Stimulated activated CD4-positive, alpha-beta T cell treated with anti-CD3 and anti-CD28 coated beads, TNF-alpha, amount 100 ng/mL, for 1 hour (primary cell): ENCODE measurements at places on chromosomes 2 and 18.

GRCh38 chr2:42067521-42067920 is 19.7 kb downstream of the PKDCC start:
- no peak for DNase-seq

GRCh38 chr2:219912491-219912921 is 285.1 kb downstream of the SLC4A3 start:
- DNase-seq, result no peak

GRCh38 chr2:165277860-165278656 is 38.8 kb downstream of the SCN2A start:
- DNase-seq, result no peak

- no peak for DNase-seq
Measured at GRCh38 chr18:23210526-23210925, 75.2 kb downstream of the CABLES1 start.

DNA sequence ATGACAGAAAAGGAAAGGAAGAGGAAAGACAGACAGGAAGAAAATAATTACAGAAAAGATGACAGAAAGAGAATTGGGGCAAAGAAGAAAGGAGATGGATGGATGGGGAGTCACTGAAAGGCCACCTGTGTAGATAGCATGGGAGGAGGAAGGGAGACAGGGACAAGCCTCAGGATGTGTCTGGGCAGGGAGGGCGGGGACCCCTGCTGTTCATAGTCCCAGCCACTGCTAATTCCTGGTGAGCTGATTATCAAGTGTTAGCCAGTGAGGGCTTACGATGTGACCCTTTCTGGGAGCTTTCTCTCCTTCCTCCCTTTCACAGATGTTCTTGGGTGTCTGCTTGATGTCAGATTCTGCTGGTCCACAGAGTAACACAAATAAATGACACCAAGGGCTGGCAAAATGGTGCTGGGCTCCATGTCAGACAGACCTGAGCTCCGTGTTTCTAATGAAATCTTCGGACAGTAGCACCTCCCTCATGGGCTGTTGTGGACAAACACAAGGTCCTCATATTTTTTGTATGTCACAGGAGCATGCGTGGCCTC is 13.6 kb downstream of the FHOD3 start:
- no peak for DNase-seq

GRCh38 chr2:145303536-145303935 is 783.6 kb upstream of the ZEB2 start:
- no peak for DNase-seq

DNA sequence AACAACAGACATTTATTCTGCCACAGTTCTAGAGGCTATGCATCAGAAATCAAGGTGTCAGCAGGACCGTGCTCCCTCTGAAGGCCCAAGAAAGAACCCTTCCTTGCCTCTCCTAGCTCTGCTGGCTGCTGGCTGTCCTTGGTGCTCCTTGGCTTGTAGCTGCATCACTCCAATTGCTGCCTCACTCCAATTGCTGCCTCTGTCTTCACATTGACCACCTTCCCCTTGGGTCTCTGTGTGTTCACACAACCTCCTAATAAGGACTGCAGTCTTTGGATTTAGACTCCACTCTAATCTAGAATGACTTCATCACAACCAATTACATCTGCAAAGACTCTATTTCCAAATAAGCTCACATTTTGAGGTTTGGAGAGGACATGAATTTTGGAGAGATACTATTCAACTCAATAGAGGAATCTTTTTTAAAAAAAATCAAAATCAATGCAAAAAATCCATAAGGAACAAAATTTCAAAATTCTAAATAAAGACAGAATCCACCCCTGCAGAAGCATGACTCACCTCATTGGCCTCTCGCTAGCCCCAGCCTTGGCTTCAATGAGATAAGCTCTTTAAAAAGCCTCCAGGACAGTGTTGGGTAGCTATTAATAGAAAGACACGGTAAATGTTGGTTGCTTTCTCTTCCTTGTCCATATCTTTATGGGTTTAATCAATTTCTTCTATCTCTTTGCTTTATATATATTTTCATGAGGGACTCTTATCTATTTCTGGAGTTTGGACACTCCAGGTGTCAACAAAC is 267.6 kb upstream of the MGAT5 start:
- no peak for DNase-seq

DNA sequence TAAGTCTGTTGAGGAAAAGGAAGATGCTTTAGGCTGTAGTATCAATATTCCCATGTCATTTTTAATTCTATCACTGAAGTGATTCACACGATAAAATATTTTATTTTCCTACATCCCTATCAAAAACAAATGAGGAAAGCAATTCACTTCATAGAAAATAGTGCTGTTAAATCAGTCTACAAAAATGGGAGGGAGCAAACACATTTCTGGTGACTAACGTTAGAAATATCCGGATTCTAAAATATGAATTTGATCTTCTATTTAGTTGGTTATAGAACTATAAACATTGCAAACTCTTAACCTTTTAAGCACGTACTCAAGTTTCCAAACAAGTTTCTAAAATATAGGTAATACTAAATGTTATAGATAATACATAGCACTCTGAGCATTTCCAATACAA is 20.8 kb downstream of the ATF2 start:
- DNase-seq, result no peak

DNA sequence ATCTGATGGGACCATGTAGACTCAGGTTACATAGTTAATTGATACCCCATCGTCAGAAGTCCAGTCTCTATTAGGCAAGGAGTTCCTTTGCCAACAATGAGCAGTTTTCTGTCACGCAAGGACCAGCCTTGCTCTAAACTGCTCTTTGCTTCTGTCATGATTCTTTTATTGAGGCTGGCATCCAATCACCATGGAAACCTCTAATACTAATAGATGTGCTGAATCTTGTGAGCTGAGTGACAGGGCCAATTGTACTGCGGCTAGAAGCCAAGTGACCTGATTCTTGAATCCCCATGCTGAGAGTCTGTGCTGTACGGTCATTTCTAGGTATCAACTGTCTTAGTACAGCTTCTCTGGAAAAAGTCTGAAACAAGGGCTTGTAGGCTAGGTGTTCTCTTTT is 395.6 kb downstream of the RND3 start:
- DNase-seq, result no peak

DNA sequence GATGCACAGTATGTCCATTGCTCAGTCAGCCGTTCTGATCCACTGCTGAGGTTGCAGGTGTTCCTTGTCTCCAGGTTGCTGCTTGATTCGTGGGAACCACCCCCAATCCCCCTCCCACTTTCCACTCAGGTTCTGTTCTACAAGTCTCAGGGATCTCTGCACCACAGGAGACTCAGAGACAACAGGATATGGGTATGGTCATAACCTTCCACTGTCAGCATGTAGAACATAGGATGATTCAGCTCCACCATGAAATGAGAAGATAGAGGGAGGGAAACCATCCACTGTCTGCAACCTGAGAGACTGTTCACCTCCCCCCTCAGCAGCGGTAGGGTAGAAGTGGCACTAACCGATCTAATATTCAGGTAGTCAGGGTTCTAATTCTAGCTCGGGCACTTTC is 19.0 kb upstream of the KLF7 start:
- DNase-seq, result no peak

DNA sequence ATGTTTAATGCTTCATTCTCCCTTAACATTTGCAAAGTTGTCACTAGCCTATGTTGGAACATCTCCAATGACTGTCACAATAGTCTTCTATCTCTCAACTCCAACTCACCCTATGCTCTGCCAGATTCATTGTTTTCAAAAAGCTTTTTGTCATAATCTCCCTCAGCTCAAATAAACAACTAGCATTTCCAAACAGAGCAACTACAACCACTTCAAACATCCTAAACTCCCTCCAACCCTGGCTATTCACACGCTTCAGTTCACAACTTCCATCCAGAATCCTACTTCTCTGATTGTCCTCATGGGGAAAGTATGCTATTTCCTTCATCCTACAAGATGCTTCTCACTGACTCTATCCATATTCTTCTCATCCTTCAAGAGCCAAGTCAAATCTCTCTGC is 139.2 kb upstream of the VRK2 start:
- DNase-seq, result no peak

DNA sequence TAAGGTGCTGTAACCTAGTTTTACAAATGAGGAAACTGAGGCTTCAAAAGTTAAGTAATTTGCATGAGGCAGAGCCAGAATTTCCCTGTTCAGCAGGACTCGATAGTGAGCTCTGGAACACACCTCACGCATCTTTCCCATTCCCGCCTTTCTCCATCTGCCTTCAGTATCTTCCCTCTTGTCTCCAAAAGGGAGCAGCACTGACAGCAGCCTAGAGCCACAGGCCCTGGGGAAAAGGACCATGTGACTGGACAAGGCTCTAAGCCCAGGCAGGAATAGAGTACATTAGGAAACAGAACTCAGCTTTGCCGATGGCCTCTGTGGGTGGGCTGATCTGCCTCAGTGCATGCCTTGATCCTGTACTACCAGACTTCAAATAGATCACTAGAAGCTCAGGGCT is 21.5 kb downstream of the GPR155 start:
- no peak for DNase-seq

GRCh38 chr2:104853534-104854497 is at the start of gene POU3F3:
Gene POU3F3 (plus strand): TSS chr2:104854115. CDS start chr2:104855511, 1,396 bp downstream.
- no peak for DNase-seq

- no peak for DNase-seq
Measured at GRCh38 chr2:10517351-10518043, 69.4 kb upstream of the ODC1 start.

- no peak for DNase-seq
Measured at GRCh38 chr2:228268301-228268700, 86.8 kb upstream of the SPHKAP start.

- no peak for DNase-seq
Measured at GRCh38 chr18:33803636-33804035, 225.6 kb downstream of the ASXL3 start.

- DNase-seq, result no peak
Measured at GRCh38 chr18:62537946-62538345, 15.1 kb downstream of the ZCCHC2 start.

DNA sequence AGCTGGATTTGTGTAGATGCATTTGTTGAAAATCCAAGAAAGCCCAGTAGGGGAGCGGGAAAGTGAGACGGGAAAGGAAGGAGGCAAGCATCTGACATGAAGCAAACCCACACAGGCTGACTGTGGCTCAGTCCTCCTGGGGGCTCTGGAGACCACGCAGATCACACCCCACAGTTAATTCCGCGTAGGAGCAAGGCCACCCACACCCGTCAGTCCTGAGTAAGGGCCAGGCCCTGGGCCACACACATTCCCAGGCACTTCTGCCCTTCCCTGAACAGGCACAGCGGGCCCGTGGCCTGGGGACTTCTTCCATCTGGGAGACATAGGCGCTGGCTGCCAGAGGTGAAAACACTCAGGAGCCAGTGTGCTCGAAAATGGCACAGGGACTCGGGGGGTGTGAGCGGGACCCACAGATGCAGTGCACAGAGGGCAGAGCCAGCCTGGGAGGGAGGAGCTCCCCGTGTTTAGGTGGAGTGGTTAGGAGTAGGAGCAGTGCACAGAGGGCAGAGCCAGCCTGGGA is 19.4 kb upstream of the PRLH start:
- no peak for DNase-seq

- no peak for DNase-seq
Measured at GRCh38 chr2:3645745-3646389, 12.1 kb upstream of the ALLC start.

- DNase-seq, result no peak
Measured at GRCh38 chr2:215374002-215374401, 61.9 kb downstream of the FN1 start.

DNA sequence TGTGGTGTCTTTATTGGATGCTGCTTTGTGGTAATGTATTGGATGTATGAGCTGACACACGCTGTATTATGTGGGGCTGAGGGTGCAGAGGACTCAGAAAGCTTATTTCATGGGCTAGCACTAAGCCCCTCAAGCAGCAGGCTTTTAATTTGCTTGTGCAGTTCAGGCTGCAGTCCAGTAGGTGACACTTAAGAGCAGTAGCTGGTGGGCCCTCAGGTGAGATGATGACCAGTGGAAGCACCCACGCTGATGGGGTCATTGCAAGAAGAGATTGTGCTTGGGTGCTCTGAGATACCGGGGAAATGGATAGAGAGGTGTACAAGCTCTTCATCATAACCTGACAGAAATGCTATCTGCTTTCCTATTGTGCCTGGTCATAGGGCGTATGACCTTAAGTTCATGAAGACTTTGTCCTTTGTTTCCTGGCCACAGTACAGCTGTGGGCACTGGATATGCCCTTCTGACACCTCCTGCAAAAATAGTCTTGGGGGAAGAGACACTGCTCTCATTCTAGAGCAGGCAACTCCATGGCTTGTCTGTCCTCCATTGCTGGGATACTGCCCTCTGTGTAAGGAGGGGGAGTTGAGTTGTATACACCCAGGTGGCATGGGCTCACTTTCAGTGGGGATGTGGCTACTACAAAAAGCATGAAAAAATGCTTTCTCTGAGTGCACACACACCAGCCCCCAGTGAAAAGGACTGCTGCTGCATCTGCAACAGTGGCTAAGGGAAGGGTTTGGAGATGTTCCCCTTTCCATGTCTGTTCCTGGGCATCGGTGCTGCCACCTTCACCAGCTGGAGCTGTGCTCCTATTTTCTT is 205.7 kb upstream of the ZSWIM2 start:
- no peak for DNase-seq

DNA sequence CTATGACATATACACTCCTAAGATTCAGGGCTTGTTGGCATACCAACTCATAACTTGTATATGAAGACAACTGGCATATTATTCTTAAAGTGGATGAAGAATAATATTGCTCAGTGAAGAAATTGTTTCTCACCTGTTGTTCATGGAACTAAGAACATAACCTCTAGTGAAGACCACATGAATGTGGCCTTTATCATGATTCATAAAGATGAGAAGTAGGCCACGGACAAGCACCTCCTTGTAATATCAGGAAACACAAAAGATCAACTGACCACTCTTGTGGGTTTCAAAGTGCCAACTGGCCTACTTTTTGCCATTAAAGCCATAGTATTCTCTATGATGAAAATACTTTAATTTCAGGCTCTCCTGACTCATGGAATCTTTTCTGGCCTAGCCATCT is 407.4 kb downstream of the GRB14 start:
- DNase-seq, result no peak

GRCh38 chr2:11988691-11989353 is 242.4 kb downstream of the LPIN1 start:
- no peak for DNase-seq

DNA sequence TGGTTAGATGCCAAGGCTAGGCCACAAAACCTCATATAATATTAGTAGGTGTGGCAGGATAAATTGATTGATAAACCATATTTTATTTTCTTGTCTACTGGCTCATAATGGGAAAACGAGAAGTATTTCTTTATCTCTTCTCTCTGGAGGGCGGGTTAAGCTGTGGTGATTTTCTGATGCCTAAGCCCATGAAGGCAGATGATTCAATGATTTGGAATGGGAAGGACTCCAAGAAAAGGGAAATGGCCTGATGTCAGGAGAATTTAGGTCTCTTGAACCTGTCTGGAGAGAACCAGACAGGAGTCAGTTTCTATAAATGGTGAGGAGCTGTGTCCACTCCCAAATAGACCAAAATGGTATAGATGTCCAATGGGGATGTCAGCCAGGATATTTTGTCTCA is 18.7 kb upstream of the MAP4K3 start:
- no peak for DNase-seq

GRCh38 chr2:64985447-64985846 is 3.8 kb upstream of the SLC1A4 start:
- DNase-seq, result no peak

GRCh38 chr2:240416821-240417220 is 18.6 kb upstream of the GPC1 start:
- DNase-seq, result no peak
